ENCODE measurements at places on chromosomes 7 and 10.

DNA sequence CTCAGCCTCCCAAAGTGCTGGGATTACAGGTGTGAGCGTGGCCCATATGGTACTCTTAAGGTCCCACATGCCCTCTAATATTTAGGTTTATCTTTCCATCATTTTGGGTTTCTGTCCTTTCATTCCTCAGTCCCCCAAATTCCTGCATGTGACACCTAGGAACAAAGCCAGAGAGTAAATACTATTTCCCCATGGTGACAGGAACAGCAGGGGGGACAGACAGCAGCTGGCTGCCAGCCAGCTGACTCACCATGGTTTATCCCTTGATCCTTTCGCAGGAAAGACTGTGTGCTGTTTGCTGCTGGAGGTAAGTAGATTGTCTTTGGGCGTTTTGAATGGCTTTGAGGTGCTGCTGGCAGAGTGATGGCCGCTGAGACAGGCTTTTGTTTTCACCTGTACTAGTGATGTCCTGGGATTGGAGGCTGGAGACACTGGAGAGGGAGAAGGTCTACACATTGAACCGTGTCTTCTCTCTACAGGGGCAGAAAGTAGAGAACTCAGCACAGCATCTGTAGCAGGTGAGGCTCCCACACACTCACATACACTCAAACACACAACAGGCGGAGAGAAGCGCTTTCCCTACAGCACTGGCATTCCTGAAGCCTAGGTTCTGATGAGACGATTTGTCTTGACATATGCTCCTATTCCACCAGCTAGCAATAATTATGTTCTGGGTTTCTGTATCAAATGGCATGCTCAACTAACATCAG is 83.7 kb upstream of the EFCAB10 start:
- no peak for DNase-seq

DNA sequence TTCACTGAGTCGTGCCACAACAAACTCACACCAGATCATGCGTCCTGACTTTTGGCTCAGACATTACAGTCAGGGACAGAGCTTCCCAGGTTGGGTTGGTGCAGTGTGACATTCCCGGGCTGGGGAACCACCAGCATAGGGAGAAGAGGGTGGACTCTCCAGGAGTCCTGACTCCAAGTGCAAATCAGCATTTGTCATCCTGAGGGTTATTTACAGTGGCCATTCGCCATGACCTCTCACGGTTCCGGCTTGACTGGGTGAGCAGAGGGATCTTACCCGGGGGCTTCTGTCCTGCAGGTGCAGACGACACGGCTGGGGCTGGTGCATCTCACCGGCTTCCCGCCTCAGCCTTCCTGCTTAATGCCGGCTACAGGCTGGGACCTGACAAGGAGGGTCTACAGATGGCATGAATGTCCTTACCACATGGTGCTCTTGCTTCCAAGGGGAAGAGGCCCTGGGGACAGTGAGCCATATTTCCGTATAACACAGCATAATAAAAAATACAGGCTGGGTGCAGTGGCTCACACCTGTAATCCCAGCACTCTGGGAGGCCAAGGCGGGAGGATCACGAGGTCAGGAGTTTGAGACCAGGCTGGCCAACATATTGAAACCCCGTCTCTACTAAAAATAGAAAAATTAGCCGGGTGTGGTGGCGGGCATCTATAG is 12.5 kb upstream of the INTS1 start:
- DNase-seq: no peak

DNA sequence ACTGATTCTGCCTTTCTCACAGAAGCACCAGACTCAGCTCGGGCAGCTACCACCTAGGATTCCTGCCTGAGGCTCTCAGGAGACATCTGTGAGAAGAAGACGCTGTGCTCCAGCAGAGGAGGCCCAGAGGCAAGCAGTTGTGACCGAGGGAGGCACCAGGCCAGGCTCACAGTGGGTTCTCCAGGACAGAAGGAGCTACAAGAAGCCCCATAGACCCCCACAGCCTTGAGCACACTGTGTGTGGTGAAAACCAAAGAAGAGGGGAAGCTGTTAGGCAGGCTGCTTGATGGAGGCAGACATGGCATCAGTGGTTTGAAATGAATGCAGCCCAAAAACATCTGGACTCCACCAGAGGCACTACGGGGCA is 198.8 kb downstream of the GRID1 start:
- DNase-seq: no peak

- no peak for DNase-seq
Measured at GRCh38 chr7:154212861-154213260, 160.7 kb downstream of the DPP6 start.

GRCh38 chr10:117217196-117217761 is 20.0 kb downstream of the KCNK18 start:
- no peak for DNase-seq

DNA sequence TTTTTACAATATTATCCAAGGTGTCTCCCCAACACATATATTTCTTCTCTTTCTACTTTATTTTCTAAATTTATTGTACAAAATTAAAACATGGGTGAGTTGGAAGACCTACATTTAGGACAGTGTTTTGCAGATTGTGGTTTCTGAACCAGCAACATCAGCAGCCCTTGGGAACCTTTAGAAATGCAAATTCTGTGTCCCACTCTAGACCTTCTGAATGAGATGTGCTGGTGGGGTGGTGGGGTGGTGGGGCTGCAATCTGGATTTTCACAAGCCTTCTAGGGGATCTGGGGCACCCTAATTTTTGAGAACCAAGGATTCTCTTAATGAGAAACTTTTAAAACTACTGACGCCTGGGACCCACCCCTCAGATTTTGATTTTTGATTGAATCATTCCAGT is 7.4 kb upstream of the PAPSS2 start:
- no peak for DNase-seq

DNA sequence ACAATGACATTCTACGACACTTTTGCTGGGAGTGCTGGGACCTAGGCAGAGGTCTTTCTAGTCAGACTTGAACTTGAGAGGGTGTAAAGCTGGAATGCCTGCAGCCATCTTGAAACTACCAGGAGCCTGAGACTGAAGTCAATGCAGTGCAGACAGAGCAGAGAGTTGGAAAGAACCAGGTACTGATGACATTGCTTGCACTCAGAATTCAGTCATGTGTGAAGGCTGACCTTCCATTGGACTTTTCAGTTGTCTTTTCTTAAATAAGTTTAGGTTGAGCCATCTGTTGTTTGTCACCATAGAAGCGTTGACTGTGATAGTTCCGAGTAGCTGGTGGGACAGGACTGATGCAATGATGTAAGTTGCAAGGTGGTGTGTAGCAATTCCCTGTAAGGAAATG is 3.1 kb upstream of the PLPP4 start:
- no peak for DNase-seq

DNA sequence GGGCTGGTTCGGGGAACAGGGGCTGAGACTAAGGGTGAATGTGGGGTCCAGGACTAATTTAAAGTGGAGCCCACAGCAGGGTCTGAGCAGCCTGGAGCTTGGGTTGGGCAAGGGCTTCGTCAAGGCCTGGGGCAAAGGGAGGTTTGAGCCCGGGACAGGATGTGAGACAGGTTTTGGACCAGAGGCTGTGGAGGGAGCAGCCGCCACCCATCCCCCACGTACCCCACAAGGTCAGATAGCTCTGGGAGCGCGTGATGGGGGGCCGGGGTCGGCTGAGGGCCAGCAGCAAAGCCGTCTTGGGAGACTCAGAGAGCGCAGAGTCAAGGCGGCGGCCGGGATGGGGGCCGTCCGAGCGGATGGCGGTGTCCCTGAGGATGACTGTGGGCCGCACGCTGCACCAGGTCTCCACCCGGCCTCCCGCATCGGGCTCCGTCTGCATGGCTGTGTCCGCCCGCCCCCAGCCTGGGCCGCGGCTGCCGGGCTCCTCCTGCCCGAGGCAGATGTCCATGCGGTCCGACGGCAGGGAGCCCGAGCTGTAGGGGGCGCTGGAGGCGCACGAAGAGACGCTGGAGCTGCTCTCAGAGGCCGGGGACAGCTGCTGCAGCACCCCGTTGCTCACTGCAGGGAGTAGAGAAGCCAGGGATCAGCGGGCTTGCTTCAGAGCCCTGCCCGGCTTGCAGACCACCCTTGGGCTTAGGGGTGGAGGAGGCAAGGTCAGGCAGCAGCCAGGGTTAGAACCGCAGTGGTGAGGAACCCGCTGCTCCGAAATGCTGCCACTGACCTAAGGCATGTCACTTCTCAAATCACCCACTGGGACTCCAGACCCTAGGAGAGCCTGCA is 12.1 kb downstream of the PDZD7 start:
- peak; percentile 64 for DNase-seq

- DNase-seq: no peak
Measured at GRCh38 chr10:22226599-22226998, 8.8 kb upstream of the EBLN1 start.

DNA sequence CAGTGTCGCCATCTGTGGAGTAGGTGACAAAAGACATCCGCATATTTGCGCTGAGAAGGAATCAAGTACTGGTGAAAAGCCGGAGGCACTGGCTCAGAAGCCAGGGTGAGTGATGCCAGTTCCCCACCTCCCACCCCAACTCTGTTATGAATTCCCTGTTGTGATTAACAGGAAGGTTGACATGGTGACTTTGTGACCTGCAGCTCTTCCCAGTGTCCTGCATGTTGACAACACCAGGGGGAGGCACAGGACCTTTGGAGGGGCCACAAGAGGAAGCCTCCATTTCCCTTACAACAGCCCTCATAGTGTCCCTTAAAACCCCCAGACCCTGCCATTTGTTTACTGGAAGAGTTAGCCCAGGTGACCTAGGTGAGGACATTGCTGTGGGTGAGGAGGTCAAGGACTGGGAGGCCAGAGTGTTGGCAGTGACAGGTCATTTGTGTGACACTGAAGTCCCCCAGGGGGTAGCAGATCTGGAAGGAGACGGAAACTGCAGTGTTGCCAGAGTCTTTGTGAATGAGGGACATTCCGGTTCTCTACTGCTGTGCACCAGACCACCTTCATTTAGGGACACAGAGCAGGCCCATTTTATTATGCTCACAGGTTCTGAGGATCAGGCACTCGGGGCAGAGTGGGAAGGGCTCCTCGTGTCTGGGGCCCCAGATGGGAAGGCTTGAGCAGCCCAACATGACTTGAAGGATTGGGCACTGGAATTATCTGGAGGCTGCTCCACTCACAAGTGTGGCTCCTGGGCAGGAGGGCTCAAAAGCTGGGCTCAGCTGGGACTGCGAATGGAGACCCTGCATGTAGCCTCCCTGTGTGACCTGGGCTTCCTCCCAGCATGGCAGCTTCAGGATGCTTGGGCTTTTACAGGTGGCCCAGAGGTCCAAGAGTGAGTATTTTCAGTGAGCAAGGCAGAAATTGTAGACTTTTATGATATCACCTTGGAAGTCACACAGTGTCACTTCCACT is 13.0 kb upstream of the ANTXRL start:
- DNase-seq: no peak

DNA sequence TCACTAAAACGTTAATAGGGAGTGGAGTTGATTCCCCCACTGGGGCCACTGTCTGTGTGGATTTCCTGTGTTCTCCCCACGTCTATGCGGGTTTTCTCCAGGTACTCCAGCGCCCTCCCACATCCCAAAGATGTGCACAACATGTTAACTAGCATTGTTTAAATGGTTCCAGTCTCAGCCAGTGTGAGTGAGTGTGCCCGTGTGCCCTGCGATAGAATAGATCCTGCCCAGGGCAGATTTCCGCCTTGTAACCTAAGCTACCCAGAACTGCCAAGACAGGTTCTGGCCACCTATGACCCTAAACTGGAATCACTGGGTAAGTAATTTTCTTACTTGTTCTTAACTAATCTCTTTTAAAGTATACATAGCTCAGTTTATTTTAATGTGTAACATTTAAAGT is 58.5 kb downstream of the CCDC6 start:
- no peak for DNase-seq

GRCh38 chr7:50302486-50303334 is 1.8 kb upstream of the IKZF1 start:
- no peak for DNase-seq

GRCh38 chr7:129492391-129492790 is 9.9 kb upstream of the SMKR1 start:
- DNase-seq: no peak

DNA sequence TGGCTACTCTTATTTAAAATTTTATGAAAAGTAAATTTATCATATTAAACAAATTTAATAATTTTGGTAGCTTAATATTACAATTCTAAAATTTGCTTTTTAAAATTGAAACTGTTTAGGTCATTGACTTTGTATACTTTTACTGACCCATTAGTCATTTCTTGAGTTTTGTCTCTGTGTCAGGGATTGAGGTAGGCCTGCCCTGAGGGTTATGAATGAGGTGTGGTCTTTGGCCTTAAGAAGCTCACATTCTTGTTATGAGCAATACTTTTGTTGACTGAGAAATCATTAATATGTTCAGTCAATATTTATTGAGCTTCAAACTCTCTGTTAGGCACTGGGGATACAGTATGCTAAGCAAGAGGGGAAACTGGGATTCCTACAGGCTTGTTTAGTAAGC is 47.0 kb upstream of the RPA3 start:
- no peak for DNase-seq

DNA sequence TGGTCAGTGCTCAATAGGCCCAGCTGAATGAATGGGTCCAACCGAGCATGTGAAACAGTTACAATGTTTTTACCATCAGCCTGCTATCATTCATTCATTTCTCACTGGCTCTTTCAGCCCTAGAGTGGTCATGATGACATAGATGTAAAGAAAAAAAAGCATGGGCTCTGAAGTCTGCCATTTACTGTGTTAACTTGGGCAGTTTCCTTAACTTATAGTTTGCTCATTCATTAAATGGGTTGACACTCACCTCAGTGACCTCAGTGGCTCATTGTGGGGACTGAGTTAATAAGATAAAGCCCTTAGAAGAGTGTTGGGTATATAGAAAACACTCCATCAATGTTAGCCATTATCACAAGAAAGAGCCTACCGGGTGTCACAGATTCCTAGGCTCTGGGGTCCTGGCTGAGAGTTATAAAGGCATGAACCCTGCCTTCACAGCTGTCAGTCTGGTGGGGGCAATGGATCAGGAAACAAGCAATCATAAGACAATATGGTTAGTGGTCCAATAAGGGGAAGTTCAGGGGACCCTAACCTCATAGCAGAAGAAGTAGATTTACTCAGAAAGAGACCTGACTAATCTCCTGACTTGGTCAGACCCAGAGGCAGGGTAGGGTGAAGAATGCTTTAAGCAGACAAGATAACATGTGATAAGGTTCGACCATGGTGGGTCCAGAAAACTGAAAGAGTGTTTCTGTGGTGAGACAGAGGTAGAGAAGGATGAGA is 29.7 kb upstream of the GPAM start:
- DNase-seq: no peak
